ENCODE measurements at places on chromosomes 5 and 9.

DNA sequence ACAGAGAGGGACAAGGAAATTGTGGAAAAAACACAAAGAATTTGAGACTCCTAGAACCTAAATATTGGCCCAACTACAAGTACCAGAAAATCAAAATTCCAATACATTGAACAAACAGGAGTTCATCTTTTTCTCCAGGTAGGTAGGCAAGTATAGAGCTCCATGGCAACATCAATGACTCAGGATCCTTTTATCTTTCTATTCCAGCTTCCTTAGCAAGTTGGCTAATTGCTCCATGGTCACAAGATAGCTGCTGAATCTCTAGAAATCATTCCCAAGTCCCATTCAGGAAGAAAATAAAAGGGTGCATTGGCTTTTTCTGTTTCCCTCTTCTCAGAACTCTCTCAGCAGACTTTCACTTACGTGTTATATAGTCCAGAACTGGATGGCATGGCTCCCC is 117.9 kb upstream of the MAN2A1 start:
- no peak for DNase-seq

DNA sequence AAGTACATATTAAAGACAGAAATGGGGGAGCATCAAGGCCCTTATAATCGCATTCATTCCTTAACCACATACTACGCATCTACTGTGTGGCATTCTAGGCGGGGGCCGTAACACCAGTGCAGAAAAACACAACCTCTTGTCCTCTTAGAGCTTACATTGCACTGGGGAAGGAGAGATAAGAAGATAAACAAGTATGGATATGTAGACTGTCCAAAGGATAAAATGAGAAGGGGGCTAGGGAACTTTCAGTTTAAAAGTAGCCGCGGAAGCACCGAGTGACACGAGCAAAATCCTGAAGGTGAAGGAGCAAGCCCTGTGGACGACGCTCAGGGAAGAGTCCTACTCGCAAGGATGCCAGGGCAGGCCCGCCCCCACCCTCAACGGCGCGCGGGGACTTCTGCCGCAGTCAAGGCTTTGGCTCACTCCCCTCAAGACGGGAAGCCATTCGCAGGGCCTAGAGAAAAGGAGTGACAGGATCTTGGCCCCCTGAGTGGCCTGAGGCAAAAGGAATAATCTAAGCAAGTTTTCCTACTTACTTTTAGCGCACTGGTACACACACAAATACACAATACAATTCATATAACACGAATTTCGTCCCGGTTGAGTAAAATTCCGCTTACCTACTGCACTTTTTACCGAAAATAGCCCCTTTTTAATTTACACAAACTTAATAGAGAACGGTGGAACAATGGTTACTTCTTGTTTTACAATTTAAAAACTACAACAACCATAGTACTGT is 1.3 kb upstream of the NIPBL start:
- DNase-seq = peak; percentile 23

DNA sequence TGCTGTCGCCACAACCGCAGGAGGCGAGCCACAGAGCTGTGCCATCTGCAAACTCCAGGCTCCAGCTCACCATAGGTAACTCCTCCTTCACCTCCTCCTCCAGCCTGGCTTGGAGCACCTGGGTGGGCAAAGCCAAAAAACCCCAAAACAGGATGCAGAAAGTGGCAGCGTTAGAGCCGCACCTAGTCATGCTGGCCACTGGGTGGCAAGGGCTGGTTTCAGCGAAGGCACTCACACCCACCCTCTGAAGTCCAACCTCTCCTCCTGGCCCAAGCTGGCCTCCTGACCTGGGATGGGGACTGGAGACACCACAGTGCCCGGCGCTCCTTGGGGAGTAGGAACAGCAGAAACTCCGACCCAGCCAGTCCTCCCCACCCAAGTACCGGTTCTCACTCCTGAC is 28.7 kb upstream of the ZNF354B start:
- DNase-seq = no peak

DNA sequence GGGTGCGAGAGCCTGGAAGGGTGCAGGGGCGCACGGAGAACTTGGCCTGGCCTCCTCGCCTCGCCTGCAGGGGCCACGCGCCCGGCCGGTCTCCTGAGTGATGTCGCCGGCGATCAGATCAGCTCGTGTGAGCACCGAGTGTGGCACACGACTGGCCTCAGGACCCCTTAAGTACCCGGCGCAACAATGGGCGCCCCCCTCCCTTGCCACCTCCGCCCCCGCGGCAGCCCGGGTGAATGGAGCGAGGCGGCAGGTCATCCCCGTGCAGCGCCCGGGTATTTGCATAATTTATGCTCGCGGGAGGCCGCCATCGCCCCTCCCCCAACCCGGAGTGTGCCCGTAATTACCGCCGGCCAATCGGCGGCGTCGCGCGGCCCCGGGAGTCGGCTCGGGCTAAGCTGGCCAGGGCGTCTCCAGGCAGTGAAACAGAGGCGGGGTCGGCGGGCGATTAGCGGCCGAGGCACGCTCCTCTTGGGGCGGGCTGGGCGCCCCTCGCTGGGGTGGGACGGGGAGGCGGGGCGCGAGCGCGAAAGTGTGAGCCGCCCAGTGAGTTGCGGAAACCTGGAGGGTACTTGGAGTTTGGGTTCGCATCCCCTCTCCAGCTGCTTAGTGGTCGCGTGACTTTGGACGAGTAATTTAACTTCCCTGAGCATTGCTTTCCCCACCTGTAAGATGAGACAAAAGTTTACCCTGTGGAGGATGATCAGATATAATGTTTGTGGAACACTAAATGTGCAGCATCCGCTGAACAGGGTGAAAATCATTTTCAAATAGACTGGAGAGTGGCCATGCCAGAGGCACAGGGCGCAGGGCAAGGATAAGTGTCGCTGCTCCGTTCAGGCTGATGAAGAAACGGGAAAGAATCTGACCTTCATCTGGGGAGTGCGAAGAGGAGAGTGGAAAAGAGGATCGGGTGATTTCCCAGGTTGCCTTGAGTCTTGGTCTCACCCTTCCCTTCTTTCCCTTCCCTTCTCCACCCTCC is at the start of gene NEUROG1:
Gene NEUROG1 (minus strand): TSS at position 145 of the 982 bp plus-strand sequence. CDS start 274 bp downstream, outside the sequence.
- no peak for DNase-seq

GRCh38 chr5:78537821-78538220 is 110.8 kb downstream of the LHFPL2 start:
- DNase-seq = peak; percentile 65

DNA sequence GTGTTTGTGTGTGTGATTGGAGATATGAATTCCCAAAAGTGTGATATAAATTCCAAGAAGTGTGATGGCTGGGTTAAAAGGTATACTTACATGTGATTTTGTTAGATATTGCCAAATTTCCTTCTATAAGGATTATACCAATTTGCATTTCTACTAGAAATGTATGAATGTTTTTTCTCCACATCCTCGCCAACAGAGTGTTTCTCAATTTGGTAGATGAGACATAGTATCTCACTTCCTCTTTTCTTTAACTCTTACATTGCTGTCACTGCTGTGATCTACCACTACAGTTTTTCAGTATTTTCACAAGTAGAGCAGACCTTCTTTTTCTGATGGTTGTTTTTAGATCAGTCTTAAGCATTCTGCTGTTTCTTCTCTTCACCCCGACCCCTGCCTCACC is 111.3 kb downstream of the FER start:
- peak; percentile 44 for DNase-seq

DNA sequence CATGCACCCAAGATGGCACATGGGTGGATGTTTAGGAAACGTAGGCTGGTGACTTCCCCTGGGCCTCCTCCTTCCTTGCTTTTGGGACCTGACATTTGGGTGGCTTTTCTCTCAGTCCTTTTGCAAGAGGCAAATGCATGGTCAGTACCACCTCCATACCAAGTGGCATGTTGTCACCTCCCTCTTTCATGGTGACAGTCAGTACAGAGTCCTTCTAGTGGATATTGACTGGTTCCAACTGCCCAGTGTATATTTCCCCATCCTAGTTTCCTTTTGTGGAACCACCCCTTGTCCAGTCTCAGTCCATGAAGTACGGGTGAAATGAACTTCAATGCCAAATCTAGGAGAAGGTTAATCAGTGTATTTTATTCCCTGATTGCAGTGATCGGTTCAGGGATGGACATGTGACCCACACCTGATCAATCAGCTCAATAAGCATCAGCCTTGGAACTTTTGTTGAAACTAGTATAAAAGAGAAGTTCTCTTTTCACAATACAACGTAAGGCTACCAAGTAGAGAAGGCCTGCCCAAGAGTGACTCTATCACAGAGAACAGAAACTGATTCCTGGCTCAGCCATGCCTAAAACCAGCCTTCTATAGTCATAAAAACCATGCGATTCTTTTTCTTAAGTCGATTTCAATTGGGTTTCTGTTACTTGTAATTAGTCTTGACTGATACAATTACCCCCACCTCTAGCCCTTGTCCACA is 143.4 kb upstream of the KLF9 start:
- no peak for DNase-seq

DNA sequence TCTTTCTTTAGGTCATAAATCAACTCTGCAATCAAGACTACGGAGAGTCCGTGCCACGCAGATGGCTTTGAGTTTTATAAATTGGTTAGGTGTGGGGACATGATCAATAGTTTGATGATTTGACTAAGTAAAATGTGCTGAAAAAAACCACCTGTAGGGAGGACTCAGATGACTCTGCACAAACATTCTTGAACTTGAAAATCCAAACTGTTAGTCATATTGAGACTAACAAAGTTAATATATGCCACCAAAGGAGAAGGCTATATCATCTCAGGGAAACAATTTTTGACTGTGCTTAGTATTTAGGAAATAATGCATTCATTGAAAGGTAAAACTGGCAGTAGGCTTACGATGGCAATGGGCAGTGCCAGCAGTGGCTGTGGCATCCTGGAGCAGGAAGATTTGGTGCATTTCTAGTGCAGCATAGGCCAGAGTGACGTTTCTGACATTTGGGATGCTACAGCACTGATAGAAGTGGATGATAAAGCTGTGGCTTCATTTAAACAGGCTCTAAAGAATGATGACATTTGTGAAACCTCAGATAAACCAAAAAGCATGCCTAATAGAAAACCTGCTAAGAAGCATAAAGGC is 291.1 kb downstream of the MLLT3 start:
- DNase-seq = no peak

DNA sequence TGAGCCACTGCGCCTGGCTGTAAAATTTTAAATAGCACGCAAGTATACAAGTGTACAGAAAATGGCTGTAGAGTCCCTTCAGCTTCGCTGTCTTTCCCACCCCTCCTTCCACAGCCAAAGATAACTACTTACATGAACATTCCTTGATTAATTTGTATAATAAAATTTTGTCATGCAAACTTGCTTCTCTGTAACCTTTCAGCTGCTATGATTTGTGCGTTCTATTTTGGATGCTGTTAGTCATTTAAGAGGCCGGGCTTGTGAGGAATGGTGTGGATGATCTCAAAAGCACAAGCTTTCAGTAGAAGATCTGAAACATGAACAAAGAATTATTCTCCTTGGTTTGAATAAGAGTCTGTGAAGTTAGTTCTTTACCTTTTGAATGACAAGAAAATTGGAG is 115.0 kb upstream of the TLE1 start:
- DNase-seq = no peak

DNA sequence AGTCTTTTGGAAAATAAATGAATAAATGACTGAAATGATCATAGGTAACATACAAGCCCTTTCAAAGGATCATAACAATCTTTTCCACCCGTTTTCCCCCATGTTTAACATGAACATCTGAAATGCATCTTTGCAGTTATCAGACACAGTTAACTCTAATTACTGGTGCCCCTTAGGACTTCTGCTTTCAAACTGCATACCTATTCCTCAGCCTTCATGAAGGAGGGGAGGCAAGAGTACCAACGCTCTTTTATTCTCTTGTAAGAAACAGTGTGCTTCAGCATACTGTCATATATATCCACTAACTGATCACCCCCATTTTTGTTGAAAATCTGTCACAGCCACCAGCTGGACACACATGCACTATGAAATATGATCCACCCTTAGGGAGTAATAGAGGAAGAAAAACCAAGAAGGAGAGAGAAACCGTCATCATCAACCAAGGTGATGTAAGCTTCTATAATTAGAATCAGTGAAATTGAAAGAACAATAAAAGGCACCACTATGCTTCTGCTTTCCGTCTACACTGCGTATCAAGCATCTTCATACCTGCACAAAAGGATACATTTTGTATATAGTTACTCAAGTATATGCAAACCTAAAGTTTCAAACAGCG is 98.7 kb downstream of the RAPGEF6 start:
- DNase-seq = no peak

DNA sequence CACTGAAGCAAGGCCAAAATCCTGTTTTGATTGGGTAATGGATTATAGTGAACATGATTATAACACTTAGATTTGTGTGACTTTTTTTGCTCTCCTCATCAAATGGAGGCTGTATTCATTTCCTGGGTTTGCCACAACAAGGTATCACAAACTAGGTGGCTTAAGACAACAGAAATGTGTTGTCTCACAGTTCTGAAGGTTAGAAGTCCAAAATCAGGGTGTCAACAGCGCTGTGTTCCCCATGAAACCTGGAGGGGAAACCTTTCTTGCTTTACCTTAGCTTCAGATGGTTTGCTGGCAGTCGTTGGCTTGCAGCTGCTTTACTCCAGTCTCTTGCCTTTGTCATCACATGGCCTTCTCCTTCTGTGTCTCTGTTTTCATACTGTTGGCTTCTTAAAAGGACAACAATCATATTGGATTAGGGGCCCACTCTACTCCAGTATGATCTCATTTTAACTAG is 32.4 kb downstream of the CDC42SE2 start:
- no peak for DNase-seq

- DNase-seq = peak; percentile 15
Observed at GRCh38 chr9:98142182-98142907, 23.3 kb upstream of the TRIM14 start.

- no peak for DNase-seq
Observed at GRCh38 chr5:20359377-20359776, 371.4 kb upstream of the CDH18 start.

DNA sequence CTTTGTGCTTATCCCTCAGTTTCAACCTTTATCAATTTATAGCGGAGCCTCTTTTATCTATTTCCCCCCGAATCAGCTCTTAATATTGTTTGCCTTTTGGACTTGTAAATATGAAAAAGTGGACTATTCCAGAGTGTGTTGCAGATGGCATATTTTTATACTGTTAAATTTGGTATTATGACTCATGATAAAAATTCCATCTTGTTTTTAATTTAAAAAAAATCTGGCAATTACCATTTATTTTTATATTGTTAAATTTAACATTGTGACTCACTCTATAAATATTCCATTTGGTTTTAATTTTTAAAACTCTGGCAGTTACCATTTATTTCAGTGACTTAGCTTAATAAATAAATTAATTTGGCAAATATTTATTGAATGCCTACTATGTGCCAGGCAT is 37.5 kb downstream of the RBM27 start:
- DNase-seq = no peak

GRCh38 chr5:61622156-61622555 is 290.1 kb downstream of the ZSWIM6 start:
- DNase-seq = no peak

Data from lung microvascular endothelial cell (primary cell).